Fibroblast of skin of scalp (primary cell): ENCODE measurements at places on chromosomes 1 and 21.

- DNase-seq, result no peak
Observed at GRCh38 chr21:45146801-45147200, 72.4 kb downstream of the ADARB1 start.

DNA sequence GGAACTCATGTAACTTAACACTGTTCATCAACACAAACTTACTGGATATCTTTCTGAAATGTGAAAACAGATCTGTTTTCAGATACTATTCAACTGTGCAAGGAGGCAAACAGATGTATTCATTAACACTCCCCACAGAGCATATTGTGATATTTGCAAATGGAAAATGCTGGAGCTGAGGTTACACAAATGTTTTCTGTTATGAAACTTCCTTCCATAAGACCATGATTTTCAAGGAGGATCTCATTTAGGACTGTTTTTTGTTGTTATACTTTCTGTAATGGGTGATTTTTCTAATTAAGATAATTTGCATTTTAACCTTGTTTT is 56.1 kb downstream of the GABPA start:
- no peak for DNase-seq

DNA sequence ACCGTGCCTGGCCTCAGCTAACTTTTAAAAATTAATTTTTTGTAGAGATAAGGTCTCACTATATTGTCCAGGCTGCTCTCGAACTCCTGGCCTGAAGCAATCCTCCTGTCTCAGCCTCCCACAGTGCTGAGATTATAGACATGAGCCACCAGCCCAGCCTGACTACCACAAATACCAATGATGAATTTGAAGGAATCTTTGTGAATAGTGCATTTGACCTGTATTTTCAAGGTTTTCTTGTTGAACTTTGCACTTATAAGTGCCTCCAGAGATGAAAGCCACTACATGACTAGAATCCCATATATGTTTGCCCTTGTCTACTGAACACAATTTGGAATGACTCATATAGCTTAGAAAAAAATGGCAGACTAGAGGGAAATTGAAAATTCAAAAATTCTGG is 297.3 kb downstream of the NFIA start:
- no peak for DNase-seq

DNA sequence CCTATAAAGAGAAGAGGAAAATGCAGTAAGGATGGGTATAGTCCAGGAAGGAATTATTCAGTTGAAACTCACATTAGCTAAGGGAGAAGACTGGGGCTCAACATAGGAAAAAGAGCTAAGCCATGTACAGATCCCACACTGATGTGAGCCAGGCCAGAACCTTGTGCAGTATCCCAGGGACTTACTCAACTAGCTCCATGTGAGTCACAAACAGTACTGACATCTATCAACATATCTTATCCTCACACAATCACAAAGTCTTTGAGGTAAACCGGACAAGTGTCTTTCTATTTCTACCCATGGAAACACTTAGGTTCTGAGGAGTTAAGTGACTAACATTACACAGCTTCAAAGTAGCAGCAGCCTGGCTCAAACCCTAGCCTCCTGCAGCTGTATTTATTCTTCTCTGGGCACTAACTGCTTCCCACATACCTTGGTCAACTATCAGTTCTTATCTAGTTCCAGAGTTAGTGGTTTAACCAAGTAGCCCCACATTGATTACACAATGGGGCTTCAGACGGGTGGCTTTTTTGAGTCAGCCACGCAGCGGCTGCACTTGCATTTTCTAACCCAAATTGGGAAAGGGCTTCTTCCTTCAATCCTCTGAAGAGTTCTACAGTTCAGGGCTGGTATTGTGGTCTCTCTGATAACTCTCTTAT is 9.5 kb downstream of the CD5L start:
- no peak for DNase-seq

DNA sequence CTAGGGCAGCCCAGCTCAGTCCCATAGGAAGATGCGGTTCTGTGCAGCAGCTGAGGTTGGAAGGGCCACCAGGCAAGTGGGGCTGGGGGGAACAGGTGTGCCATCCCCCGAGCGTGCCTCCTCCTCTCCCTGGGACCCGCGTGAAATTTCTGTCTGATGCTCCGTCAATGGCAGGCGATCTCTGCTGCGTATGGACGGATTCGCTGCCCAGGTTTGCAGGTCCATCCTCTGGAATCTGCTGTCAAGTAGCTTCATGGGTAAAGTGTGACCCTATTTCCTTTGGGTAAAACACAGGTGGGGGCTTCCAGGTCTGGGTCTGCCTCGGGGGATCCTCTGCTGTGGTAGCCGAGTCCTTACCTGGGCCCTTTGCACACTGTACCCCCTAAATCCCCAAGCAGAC is 114.6 kb upstream of the ARHGEF16 start:
- no peak for DNase-seq
